ENCODE measurements at places on chromosomes 2 and 18. TPM values are rescaled to one million over a fixed set of nuclear protein-coding genes. Genes with fewer than 3 reads are reported as not detected.

The TTC31 gene
- polyA plus RNA-seq = 15.5 TPM

The ZDBF2 gene
- 2.0 TPM for polyA plus RNA-seq

The WDR54 gene
- polyA plus RNA-seq = 6.6 TPM

The POMC gene
- 5.5 TPM for polyA plus RNA-seq

The ITSN2 gene
- polyA plus RNA-seq = 15.2 TPM

The DIS3L2 gene
- 6.8 TPM for polyA plus RNA-seq

The OSBPL1A gene
- 49.5 TPM for polyA plus RNA-seq

The C2orf15 gene
- polyA plus RNA-seq = 0.76 TPM

The MSH2 gene
- polyA plus RNA-seq = 8.7 TPM

The MTLN gene
- polyA plus RNA-seq = 68.9 TPM

The MAP2 gene
- polyA plus RNA-seq = 2.3 TPM

The NTSR2 gene
- polyA plus RNA-seq = 2.2 TPM

The SERPINB13 gene
- polyA plus RNA-seq = not detected

The SLC14A1 gene
- polyA plus RNA-seq = 0.40 TPM
